ENCODE measurements at places on chromosomes 16 and 17.

DNA sequence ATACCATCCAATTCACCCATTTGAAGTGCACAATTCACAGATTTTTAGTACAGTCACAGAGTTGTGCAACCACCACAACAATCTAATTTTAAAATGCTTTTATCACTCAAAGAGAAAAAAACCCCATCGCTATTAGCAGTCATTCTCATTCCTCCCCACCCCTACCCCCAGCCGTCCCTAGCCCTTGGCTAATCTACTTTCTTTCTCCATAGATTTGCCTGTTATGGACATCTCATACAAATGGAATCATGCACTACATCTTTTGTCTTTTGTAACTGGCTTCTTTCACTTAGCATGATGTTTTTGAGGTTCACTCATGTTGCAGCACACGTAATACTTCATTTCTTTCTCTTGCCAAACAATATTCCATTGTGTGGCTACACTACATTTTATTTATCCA lies 20.4 kb downstream of the LYRM9 start:
- no peak for DNase-seq

- no peak for DNase-seq
These were observed 13.8 kb upstream of the ABCC3 start for GRCh38 chr17:50620858-50621257.

GRCh38 chr17:51947160-51947735 lies 211.3 kb downstream of the CA10 start:
- DNase-seq, result no peak

DNA sequence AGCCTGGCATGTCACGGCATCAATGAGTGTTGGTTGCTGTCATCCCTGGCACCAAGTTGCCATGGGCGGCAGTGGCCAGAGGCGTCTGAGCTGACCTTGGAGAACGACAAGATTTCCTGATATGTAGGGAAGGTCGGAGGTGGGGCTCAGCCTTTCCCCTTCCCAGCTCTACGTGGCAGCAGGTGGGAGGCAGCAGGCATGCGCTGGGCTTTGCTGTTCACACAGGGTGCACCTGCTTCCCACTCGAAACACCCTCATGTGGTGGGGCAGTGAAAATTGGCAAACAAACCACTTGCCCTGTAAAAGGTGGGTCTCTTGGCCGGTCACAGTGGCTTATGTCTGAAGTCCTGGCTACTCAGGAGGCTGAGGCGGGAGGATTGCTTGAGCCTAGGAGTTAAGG lies 12.3 kb upstream of the TFAP4 start:
- no peak for DNase-seq

DNA sequence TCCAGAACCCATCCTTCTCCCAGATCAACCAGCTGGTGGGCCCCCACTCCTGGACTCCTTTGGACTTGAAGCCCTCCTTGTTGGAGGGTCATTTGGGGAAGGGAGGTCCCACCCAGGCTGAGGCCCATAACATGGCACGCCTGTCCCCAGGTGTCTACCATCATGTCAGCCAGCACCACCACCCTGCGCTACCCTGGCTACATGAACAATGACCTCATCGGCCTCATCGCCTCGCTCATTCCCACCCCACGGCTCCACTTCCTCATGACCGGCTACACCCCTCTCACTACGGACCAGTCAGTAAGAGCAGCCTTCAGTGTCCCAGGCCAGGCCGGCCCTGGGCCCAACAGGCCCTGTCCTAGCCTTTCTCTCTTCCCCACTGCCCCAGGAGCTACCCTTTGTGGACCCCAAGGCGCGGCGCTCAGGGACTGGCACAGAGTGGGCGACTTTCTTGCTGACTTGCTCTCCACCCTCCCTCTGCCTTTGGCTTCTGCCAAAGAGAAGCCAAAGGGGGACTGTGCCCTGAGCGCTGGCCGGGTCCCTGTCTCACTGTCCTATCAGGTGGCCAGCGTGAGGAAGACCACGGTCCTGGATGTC lies 4.3 kb downstream of the TUBG1 start:
- no peak for DNase-seq

- DNase-seq, result no peak
These were observed 3.6 kb downstream of the USP31 start for GRCh38 chr16:23145608-23146007.
